ENCODE measurements at places on chromosomes 4 and X. TPM values are rescaled to one million over a fixed set of nuclear protein-coding genes. Genes with fewer than 3 reads are reported as not detected.
A peak's percentile ranks its signal among the peaks of the same experiment; 100 is the strongest.

Gene MAGEE2
- not detected for total RNA-seq

Gene HSFX3
- not detected for total RNA-seq

Gene CSAG1
- total RNA-seq, result not detected

Gene TLR1
- total RNA-seq, result 9.5 TPM

- no peak for DNase-seq
These were observed 3.6 kb upstream of the NXT2 start for GRCh38 chrX:109533005-109533404.

DNA sequence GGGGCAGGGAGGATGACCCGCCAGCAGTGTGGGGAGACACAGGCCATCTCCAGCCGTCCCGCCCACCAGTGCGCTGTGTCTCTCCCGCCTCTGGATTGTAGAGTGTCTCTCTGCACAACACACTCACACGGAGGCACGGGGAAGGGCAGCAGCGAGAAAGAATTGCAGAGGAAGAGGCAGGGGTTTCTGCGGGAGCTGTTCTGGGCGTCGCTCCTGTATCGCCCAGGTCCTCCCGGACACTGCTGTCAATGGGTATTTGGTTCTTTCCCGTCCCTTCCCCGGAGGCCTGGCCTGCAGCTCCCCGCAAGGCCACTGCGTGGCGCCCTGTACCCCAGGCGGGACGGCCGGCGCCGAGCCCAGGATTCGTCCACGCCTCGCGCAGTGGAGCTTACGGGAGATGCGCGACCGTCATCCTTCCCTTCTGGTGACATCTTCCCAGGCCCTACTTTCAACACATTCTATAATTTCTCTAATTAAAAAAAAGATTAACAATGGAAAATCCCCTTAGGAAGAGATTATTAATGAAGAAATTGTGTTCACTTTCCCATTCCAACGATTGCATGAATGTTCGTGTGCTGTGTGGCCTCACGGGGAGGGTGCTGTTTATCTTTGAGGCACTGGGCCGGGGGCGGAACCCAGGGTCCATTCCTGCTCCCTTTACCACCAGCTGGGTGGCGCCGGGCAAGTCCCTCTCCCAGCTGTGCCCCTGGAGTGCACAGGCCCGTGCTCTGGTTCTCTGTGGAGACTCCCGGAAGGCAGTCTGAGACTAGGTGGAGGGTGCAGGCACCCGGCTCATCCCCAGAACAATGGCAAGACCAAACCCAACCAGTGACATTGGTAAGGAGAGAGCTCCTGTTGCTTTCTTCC is 95.7 kb downstream of the CPZ start:
- peak; percentile 49 for DNase-seq

GRCh38 chr4:99759988-99760387 is 56.6 kb upstream of the DAPP1 start:
- no peak for DNase-seq

GRCh38 chr4:137678796-137679195 is 146.5 kb upstream of the PCDH18 start:
- DNase-seq, result no peak

DNA sequence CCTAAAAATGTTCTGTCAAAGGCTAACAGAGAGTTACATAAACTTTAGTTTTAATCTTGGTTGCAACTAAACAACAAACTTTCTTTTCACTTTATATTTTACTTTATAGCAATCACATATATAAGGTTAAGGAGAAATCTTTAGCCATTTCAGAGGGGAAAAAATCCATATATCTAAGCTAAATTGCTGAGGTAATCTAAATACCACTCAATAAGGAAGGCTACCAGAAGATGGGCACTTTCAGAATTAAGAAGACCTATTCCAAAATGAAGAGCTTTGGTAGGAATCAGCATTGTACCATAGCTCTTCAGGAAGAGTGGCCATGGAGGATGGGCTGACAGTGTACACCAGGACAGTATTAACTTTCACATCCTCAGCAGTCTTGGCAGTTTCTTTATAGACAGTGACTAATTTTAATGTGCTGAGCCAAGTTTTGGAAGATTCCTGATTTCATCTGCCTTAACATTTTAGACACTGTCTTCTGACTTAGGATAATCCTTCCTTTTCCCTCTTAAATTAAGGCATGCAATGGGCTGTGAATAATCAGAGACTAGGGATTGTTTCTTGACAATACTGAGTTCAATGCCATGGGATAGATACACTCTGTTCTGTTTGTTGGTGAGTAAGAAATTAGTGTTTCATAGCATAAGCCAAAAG is 7.1 kb downstream of the FAT4 start:
- no peak for DNase-seq

- DNase-seq, result no peak
These were observed 106.1 kb downstream of the CLDN22 start for GRCh38 chr4:183213996-183214395.

DNA sequence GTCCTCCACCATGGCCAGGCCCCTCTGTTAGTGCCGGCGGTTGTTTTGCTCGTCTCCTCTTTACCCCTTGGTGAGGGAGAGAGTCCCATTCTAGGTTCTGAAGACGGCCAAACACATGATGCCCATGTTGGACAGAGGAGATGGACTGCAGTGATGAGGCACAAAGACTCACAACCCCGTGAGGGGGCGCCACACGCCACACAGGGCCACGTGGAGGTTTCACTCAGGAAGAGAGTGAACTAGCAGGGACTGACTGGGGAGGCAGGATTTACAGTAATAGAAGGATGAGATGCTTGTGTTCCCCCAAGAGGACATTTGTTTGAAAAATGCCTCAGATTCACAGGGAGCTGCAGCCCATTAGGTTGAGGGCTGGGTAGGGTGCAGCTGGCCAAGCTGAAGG is 655.3 kb upstream of the FRG1 start:
- no peak for DNase-seq

DNA sequence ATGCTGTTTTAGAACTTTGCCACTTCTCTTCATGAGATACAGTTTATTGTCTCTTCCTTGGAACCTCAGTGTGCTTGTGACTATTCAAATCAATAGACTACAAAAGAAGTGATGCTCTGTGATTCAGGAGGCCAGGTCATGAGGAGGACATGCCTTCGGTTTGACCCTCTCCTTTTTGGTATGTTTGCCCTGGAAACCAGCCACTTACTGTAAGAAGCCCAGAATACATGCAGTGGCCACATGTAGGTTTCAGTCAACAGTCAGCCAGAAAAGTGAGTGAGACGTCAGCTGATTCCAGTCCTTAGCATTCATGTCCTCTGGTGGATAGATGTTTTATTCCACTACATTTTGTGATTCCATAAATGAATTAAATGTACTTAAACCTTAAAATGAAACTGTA is 328.7 kb downstream of the PCDH18 start:
- DNase-seq, result no peak

DNA sequence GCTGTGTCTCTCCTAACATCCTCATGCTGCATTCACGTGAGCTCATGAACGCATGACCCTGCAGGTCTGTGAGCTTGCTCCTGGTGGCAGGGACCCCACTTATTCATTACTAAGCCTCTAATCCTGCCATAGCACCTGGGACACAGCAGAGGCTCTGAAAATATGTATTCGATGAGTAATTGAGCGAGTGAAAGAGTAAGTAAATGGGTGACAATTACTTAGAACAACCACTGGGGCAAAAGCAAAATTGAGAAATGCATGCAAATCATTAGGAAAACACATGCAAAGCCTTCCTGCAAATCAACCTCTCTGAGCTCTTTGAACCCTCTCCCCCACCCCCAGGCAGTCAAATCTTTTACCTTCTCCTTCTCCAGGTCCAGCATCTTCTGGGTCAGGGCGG is 23.6 kb upstream of the C4orf50 start:
- no peak for DNase-seq

DNA sequence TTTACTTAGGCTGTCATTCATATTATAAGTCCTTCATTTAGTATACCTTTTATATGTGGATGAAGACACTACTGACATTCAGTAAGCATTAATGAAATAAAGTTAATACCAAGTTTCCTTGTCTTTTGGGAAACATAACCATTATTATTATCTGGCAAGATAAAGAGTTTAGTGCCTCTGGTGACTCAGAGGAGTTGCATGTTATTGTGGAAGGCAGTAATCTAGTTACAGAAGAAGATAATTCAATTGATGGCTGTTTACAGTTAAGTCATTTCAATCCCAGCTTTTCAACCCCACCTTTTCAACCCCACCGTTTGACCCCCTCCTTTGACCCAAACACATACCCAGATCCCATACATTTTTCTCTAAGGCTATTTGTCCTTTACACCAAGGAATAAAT is 143.8 kb downstream of the FANCB start:
- DNase-seq, result no peak

DNA sequence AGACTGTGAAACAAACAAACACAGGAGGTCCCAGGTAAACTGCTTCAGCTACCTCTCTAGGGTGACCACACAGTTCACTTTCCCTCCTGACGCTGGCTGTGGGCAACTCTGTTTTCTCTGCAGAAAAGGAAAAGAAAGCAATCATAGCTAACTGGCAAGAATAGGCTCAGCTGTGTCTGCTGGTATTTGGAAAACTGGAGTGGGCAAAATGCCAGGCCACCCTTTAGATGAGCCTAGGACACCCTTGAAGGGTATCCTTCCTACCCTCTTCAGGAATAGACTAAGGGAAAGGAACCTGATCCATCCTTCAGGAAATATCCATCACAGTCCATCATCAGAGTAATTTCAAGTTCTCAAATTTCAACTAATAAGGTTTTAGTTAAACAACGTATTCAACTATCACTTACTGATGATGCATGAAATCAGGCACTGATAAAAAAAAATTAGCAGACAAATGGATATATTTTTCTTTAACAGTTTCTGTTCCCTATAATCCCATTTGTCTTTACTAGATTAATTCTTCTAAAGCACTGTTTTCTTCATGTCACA is 60.9 kb downstream of the CAMK2D start:
- no peak for DNase-seq

Measured in liver (tissue), 10 donors.